ENCODE measurements at places on chromosomes 12 and 14.

DNA sequence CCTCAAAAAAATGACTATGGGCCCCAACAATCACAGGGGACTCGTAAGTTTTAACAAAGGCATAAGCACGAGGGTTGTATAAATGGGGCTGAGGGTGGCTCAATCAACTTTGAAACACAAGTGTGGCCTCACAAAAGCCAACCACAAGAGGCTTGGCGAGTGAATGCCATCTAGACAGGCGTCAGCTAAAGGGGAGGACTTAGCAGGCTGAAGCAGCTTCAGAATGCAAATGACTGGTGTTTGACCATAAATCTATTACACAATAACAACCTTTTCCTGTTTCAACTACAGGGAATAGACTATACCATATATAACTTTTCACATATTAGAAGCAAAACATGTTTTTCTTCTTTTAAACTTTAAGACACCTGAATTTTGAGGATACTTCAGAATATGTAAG is 777.9 kb downstream of the FSCB start:
- no peaks in the 10 kb centered on the region for H3K27me3 ChIP-seq
- H3K36me3 ChIP-seq, result no peaks in the 10 kb centered on the region
- no peak overlapping the region for H3K4me3 ChIP-seq

DNA sequence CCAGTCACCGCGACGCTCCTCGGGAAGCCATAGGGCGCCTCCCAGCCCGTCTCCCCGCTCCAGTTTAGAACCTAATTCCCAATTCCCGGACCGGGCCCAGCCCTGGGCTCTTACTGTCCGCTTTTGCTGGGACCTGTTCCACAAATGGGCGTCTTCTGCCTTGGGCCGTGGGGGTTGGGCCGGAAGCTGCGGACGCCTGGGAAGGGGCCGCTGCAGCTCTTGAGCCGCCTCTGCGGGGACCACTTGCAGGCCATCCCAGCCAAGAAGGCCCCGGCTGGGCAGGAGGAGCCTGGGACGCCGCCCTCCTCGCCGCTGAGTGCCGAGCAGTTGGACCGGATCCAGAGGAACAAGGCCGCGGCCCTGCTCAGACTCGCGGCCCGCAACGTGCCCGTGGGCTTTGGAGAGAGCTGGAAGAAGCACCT is 797 bp downstream of the UNG start:
- peaks cover 9% of the 10 kb centered on the region for H3K36me3 ChIP-seq
- H3K4me1 ChIP-seq, result peaks cover 22% of the 10 kb centered on the region
- no peak for DNase-seq
- H3K27me3 ChIP-seq, result no peaks in the 10 kb centered on the region
- peak overlapping the region; percentile 89 for H3K27ac ChIP-seq
- H3K4me3 ChIP-seq, result peak overlapping the region; percentile 85

DNA sequence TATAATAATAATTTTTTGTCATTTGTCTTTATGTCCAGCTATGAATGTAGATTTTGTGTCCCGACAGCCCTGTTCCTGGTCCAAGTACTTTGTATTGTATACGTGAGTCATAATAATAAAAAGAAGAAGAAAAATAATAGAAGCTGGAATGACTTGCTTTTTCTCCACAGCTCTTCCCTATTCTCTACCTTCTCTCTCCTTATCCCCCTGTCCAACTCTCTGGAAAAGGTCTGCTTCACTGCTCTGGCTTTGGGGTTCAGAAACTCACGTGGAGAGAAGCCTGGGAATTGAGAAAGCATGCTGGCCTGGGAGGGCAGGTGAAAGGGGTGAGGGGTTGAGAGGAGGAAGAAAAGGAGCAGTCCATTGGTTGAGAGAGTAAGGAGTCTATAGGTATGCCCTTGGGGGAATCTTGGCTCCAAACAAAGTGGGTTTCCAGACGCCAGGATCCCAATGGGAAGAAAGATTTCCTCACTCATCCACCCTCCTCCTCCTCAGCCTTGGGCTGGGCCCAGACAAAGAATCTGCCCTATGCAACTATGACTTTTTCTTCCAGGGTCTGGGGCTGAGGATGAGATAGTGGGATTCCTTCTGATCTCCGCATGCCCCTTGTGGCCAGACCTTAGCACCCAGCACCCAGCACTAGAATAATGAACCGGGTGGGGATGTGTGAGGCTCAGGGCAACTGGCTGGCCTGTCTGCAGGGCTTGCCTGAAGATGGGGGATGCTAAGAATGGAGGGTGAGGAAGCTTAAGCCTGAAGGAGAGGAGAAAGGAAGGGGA is 4.0 kb downstream of the HOXC8 start:
- no peaks in the 10 kb centered on the region for H3K36me3 ChIP-seq
- H3K4me3 ChIP-seq, result no peak overlapping the region

GRCh38 chr14:92144708-92145107 is 22.9 kb downstream of the CPSF2 start:
- no peaks in the 10 kb centered on the region for H3K4me1 ChIP-seq
- H3K36me3 ChIP-seq, result peaks cover 70% of the 10 kb centered on the region
- H3K27ac ChIP-seq, result no peak overlapping the region
- H3K4me3 ChIP-seq, result no peak overlapping the region
- H3K27me3 ChIP-seq, result no peaks in the 10 kb centered on the region
- no peak for DNase-seq
